ENCODE measurements at places on chromosomes 7 and 10.

GRCh38 chr10:71138166-71138830 lies 74.1 kb upstream of the UNC5B start:
- DNase-seq = no peak

DNA sequence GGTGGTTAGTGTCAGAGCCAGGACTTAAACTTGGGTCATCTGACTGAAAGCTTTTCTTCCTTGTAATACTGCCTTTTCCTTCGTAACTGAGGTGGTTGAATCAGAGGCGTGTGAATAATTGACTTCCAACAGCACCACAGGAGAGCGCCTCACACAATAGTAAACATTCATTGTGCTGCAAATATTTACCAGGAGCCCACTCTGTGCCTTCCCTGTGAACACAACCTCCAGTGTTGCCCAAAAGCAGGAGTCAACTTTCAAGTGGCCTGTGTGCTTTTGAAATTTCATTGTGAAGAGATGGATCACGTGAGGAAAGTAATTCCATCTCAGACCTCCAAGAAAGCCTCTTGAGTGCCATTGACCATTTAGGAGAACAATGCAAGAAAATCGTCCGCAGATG lies 60.2 kb downstream of the ADRA2A start:
- DNase-seq = no peak

DNA sequence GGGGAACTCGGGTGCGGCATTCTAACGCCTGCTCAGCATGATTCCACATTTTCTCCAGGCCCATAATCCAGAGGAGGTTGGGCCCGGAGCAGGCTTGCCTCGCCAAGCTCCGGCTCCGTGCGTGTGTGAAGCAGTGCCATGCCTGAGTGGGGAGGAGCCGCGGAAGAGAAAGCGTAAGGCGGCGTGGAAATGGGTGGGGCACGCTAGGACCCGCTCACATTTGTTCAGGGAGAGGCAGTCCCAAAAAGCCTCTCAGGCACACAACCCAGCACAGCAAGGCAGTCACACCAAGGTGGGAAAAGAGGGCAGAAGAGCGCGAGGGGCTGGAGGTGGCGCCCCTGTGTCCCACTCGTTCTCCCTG lies 695 bp upstream of the VDAC2 start:
- peak; percentile 87 for DNase-seq

GRCh38 chr7:152464312-152465118 lies 28.7 kb upstream of the KMT2C start:
- peak; percentile 95 for DNase-seq

Data from muscle of back (tissue), 13 donors.